ENCODE measurements at places on chromosomes 2 and 18. TPM values are rescaled to one million over a fixed set of nuclear protein-coding genes. Genes with fewer than 3 reads are reported as not detected.

The GAREM1 gene
- not detected for total RNA-seq

The CCDC195 gene
- total RNA-seq: not detected

The DSG1 gene
- not detected for total RNA-seq

The UGT1A10 gene
- total RNA-seq: not detected

The NBEAL1 gene
- 8.2 TPM for total RNA-seq

The CIDEA gene
- not detected for total RNA-seq

The REEP1 gene
- 0.20 TPM for total RNA-seq

The ST8SIA3 gene
- not detected for total RNA-seq

The KLHL41 gene
- 0.14 TPM for total RNA-seq

The HOXD11 gene
- not detected for total RNA-seq

The RTP5 gene
- total RNA-seq: not detected

The EHD3 gene
- 1.2 TPM for total RNA-seq

The OSR1 gene
- not detected for total RNA-seq

The DHX57 gene
- 18.1 TPM for total RNA-seq

The DTNA gene
- 0.66 TPM for total RNA-seq

The UGT1A8 gene
- total RNA-seq: not detected

All from activated naive CD8-positive, alpha-beta T cell treated with anti-CD3 and anti-CD28 coated beads for 36 hours (primary cell).